ENCODE measurements at places on chromosomes 2 and 18. TPM values are rescaled to one million over a fixed set of nuclear protein-coding genes. Genes with fewer than 3 reads are reported as not detected.

Gene RFTN2
- not detected for total RNA-seq

Gene OXER1
- total RNA-seq: not detected

Gene NETO1
- not detected for total RNA-seq

Gene GIGYF2
- total RNA-seq: 27.7 TPM

Gene ANKRD30BL
- not detected for total RNA-seq

Gene ANKZF1
- total RNA-seq: 20.9 TPM

Gene CCDC74B
- total RNA-seq: 6.1 TPM

Gene GRHL1
- total RNA-seq: 1.7 TPM

All from A549 treated with DMSO at 1 μM for 4 hours (cell line).